ENCODE measurements at places on chromosomes 12 and 14. TPM values are rescaled to one million over a fixed set of nuclear protein-coding genes. Genes with fewer than 3 reads are reported as not detected.

The GLIPR1L2 gene
- 1.4 TPM for total RNA-seq

The CDH24 gene
- total RNA-seq, result 7.8 TPM

The LRRC43 gene
- 11.4 TPM for total RNA-seq

The BICD1 gene
- total RNA-seq, result 33.7 TPM

The C1S gene
- total RNA-seq, result 251 TPM

GRCh38 chr12:93223440-93224426, 154.0 kb upstream of the NUDT4 start:
- H3K4me3 ChIP-seq, result no peak overlapping the region
- H3K4me1 ChIP-seq, result no peaks in the 10 kb centered on the region
- peak; percentile 18 for DNase-seq
- no peaks in the 10 kb centered on the region for H3K36me3 ChIP-seq

GRCh38 chr12:946212-946611, 3.3 kb downstream of the RAD52 start:
- peaks cover 21% of the 10 kb centered on the region for H3K4me1 ChIP-seq
- H3K36me3 ChIP-seq, result no peaks in the 10 kb centered on the region
- H3K27ac ChIP-seq, result peak overlapping the region; percentile 17
- H3K4me3 ChIP-seq, result no peak overlapping the region

DNA sequence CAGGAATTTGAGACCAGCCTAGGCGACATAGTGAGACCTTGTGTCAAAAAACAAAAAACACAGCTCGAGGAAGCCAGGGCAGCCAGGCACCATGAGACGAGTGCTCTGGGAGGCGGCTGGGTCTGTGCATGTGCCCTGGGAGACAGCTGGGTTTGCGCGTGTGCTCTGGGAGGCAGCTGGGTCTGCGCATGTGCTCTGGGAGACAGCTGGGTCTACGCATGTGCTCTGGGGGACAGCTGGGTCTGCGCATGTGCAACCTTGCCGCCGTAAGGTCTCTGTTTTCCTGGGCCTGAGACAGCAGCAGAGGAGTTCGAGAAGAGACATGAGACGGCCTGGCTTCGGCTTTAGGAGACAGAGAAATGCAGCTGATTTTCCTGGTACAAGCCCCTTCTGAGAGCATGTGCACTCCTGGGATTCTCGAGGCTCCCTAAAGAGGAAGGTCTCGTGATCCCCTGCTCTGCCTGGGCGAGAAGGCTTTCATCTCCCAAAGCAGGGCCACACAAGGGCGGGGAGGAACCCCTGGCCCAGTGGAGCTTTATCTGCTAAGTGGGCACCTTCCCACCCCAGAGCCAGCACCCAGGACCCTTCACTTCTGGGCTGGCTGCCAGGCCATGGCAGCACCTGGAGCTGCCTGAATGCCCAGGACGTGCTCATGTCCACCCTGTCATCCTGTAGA, 3.5 kb upstream of the BDKRB1 start:
- H3K4me1 ChIP-seq, result no peaks in the 10 kb centered on the region
- no peaks in the 10 kb centered on the region for H3K36me3 ChIP-seq
- no peak for DNase-seq
- H3K4me3 ChIP-seq, result no peak overlapping the region

DNA sequence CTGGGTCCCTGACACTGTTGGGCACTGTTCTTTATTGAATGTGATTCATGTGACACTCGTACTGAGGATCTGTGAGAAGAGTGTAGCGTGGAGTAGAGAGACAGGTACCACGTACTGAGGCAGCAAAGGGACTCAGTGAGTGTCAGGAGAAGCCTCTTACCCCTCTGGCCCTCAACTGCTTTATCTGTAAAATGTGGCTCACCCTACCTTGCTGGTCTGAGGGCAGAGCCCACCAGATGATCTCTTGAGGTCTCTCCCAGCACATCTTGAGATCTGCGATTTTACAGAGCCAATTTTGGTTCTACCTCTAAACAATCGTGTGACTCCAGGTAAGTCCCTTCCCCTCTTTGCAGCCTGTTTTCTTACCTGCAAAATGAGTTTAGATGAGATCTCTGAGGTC, 3.1 kb downstream of the CEBPE start:
- DNase-seq, result no peak
- no peak overlapping the region for H3K27ac ChIP-seq
- peaks cover 30% of the 10 kb centered on the region for H3K4me1 ChIP-seq
- no peaks in the 10 kb centered on the region for H3K27me3 ChIP-seq

GRCh38 chr12:112140728-112141127, 15.4 kb downstream of the TRAFD1 start:
- no peak overlapping the region for H3K27ac ChIP-seq
- H3K4me3 ChIP-seq, result no peak overlapping the region
- no peak for DNase-seq
- no peaks in the 10 kb centered on the region for H3K27me3 ChIP-seq

DNA sequence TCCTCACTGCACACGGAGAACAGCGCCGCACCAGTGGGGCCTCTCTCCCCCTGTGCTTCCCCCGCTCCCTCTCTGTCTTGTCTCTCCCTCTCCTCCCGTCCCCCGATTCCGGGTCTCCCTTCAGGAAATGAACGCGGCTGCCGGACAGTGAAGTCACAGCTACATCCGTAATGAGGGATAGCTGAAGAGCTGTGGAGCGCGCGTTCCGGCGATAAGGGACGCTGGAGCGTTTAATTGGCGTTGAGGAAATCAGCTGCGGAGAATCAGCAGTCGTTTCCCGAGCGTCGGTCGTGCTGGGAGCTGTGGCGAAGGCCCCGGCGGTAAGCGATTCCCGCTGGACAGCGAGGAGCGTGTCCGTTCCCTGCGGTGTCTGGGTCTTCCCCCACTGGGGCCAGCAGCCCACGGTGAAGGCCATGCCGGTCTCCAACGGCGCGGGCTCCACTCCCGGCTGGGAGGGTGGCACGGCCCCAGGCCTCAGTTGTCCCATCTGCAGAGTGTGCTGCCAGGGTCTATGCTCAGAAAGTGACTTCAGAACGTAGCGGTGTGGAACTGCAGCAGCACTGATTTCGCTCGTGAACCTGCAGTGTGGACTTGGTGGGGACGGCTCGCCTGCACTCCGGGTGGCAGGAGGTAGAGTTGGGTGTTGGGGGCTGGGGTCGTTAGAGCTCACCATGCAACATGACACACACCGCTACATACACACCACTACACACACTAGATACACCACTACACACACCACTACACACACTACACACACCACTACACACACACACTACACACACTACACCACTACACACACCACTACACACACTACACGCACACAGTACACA, 10.9 kb downstream of the NOC4L start:
- H3K4me3 ChIP-seq, result no peak overlapping the region
- H3K36me3 ChIP-seq, result no peaks in the 10 kb centered on the region
- H3K4me1 ChIP-seq, result peaks cover 8% of the 10 kb centered on the region
- DNase-seq, result no peak
- H3K27me3 ChIP-seq, result no peaks in the 10 kb centered on the region

GRCh38 chr14:53900499-53900898, 56.1 kb downstream of the BMP4 start:
- H3K36me3 ChIP-seq, result no peaks in the 10 kb centered on the region
- H3K4me3 ChIP-seq, result no peak overlapping the region
- no peak overlapping the region for H3K27ac ChIP-seq
- no peak for DNase-seq

DNA sequence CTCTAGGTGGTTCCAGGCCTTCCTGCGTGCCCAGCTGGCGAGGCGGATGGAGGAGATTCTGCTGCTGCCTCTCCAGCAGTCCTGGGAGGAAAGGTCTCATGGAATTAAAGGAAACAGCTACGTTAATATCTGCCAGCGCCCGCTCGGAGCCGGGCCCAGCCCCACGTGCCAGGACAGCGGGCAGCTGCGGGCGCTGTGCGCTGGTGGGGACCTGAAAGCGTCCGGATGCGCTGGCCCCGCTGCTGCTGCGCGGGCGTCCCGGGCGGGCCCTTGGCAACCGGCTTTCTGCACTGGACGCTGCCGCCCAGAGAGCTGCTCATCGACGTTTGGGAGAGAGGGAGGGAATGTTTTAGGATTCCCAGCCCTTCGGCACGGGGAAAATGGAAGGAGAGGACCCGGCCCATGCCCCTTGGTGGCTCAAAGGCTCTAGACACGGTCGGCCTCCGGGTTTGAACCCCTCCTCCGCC, 8.6 kb upstream of the DYNC1H1 start:
- H3K27me3 ChIP-seq, result no peaks in the 10 kb centered on the region
- DNase-seq, result no peak
- no peaks in the 10 kb centered on the region for H3K4me1 ChIP-seq

DNA sequence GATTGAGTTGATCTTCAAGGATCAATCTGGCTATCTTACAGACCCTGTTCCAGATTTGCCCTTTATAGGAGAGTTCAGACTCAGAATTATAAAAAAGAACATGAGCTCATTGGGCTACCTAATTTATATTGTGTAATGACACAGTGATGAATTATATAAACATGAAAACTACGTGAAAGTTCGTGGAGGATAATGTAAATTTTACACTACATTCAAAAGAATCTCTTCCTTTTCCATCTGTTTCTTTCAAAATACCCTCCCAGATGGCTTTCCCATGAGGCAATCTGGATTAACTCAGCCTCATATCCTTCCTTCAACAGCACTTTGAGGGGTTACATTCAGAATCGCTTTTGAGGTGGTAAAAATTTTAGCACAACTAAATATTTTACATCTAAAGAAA, 129.3 kb downstream of the HMGA2 start:
- H3K36me3 ChIP-seq, result no peaks in the 10 kb centered on the region
- H3K27me3 ChIP-seq, result no peaks in the 10 kb centered on the region
- H3K4me1 ChIP-seq, result peaks cover 30% of the 10 kb centered on the region
- no peak for DNase-seq

- H3K4me1 ChIP-seq, result no peaks in the 10 kb centered on the region
- no peak overlapping the region for H3K4me3 ChIP-seq
- no peak overlapping the region for H3K27ac ChIP-seq
- H3K27me3 ChIP-seq, result no peaks in the 10 kb centered on the region
- H3K36me3 ChIP-seq, result no peaks in the 10 kb centered on the region
Observed at GRCh38 chr14:89617481-89618329, 200.7 kb upstream of the FOXN3 start.

DNA sequence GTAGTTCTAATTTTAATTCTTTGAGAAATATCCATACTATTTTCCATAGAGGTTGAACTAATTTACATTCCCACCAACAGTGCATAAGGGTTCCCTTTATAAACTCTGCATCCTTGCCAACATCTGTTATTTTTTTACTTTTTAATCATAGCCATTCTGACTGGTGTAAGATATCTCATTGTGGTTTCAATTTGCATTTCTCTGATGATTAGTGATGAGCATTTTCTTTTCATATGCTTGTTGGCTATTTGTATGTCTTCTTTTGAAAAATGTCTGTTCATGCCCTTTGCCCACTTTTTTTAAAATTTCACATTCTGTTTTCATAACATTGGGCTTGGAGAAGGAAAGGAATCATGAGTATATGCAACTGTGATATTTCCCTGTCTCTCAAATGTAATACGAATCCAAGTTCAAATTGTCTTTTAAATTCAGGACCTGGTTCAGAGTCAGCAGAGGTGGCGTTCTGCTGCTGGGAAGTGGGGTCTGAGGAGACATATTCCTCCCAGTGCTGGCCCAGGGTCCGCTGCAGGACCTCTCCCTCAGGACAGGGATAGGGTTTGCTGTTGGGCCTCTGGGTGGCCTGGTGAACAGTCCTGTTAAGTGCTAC, 81.2 kb upstream of the ETV6 start:
- H3K27ac ChIP-seq, result no peak overlapping the region
- H3K4me1 ChIP-seq, result no peaks in the 10 kb centered on the region
- DNase-seq, result no peak
- H3K4me3 ChIP-seq, result no peak overlapping the region

GRCh38 chr14:42198010-42198409, 591.3 kb downstream of the LRFN5 start:
- no peak overlapping the region for H3K4me3 ChIP-seq

DNA sequence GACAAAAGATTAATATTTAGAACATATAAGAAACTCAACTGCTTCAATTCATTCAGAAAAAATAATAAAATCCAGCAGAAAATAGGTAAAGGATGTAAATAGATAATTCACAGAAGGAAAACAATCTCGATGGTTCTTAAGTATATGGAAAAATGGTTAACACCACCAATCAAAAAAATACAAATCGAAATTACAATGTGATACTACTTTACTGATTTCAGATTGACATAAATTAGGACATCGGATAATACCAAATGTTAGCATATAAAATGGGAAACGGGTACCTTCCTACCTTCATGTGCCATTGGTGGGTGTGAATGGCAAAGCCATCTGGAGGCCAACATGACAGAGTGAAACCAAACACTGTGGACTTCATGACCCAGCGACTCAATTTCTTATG, 1.6 kb upstream of the PPP4R4 start:
- peaks cover 12% of the 10 kb centered on the region for H3K4me1 ChIP-seq
- H3K27me3 ChIP-seq, result no peaks in the 10 kb centered on the region
- H3K36me3 ChIP-seq, result no peaks in the 10 kb centered on the region
- no peak overlapping the region for H3K27ac ChIP-seq

GRCh38 chr14:70052990-70053389, 135.8 kb downstream of the SLC8A3 start:
- no peaks in the 10 kb centered on the region for H3K4me1 ChIP-seq
- H3K27me3 ChIP-seq, result no peaks in the 10 kb centered on the region
- H3K36me3 ChIP-seq, result no peaks in the 10 kb centered on the region
- DNase-seq, result no peak
- no peak overlapping the region for H3K4me3 ChIP-seq
- no peak overlapping the region for H3K27ac ChIP-seq

Measured in thyroid gland (tissue), 4 donors.